ENCODE measurements at places on chromosomes 16 and 17. TPM values are rescaled to one million over a fixed set of nuclear protein-coding genes. Genes with fewer than 3 reads are reported as not detected.

The HOXB6 gene
- 3.2 TPM for total RNA-seq

The PPM1E gene
- not detected for total RNA-seq

The SCARF1 gene
- 0.86 TPM for total RNA-seq

The TBC1D3D gene
- 0.16 TPM for total RNA-seq

The PIPOX gene
- 2.2 TPM for total RNA-seq

The PRSS36 gene
- total RNA-seq: 0.17 TPM
